NCI-H2227 treated with DMSO at 0.1 percent for 48 hours (cell line): ENCODE measurements at places on chromosomes 12 and 14.

GRCh38 chr12:91103101-91103500 is 8.2 kb downstream of the LUM start:
- DNase-seq, result no peak

DNA sequence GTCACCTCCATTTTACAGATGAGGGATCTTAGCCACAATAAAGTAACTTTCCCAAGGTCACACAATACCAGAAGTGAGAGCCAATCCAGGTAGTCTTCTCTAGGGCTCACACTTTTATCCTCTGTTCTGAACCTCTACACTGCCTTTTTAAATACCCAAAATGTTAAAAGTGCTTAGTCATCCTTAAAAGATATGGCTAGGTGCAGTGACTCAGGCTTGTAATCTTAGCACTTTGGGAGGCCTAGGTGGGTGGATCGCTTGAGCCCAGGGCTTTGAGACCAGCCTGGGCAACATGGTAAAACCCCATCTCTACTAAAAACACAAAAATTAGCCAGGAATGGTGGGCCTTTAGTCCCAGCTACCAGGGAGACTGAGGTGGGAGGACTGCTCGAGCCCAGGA is 104.1 kb upstream of the PPP4R3A start:
- DNase-seq, result no peak

DNA sequence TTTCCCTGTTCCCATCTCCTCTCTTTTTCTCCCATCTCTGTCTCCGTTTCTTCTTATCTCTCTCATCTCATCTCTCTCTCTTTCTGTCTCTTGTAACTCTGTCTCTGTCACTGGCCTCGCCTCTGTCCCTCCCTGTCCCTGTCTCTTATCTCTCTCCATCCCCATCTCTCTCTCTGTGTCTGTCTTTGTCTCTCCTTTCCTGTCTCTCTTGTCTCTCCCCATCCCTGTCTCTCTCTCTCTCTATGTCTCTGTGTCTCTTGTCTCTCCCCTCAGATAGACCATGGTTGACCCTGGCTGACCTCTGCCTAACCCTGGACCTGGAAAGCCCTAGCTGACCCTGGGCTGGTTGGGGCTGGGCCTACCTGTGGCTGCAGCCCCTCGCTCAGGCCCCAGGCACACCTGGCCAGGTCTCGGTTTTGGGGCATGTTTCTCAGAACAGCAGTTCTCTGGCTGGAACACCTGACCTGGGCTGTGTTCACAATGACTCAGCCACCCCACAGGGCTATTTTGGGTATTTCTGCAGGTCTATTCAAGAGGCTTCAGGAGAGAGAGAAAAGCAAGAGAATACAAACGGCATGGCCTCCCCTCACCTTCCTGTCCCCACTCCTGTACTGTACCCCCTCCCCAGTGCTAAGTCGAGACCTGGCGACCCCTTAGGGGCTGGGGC is 174.4 kb downstream of the TMEM121 start:
- no peak for DNase-seq

GRCh38 chr14:90253826-90254225 is 2.5 kb upstream of the PSMC1 start:
- DNase-seq, result no peak

DNA sequence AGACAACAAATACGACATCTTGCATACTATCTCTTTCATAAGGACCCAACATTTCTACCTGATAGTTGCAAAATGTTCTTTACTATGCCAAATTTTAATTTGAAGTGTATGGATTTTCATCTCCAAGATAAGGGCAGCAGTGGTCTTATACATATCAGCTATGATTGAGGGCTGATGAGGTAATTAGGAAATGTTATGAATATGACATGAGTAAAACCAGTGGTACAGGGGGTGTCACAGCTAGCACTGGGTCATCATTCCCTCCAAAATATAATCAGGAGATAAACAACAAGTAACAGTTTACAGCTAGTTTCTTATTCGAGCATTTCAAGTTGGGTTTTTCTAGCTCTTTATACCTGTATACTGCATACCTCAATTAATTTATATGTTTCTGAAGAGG is 35.0 kb downstream of the ATP2B1 start:
- DNase-seq, result no peak

- DNase-seq, result no peak
These were observed 42.6 kb upstream of the POC1B start for GRCh38 chr12:89568484-89568883.

- DNase-seq, result no peak
These were observed 265.9 kb upstream of the NOVA1 start for GRCh38 chr14:26863736-26864135.

GRCh38 chr12:31803306-31804184 is 74.7 kb upstream of the AMN1 start:
- no peak for DNase-seq

- no peak for DNase-seq
These were observed 20.2 kb upstream of the NXPH4 start for GRCh38 chr12:57196439-57196838.

- no peak for DNase-seq
These were observed 103.3 kb downstream of the PELI2 start for GRCh38 chr14:56221382-56222128.

GRCh38 chr12:579420-580110 is 83.7 kb downstream of the NINJ2 start:
- DNase-seq, result no peak

GRCh38 chr14:92759300-92759678 is 10.9 kb upstream of the LGMN start:
- DNase-seq, result no peak

DNA sequence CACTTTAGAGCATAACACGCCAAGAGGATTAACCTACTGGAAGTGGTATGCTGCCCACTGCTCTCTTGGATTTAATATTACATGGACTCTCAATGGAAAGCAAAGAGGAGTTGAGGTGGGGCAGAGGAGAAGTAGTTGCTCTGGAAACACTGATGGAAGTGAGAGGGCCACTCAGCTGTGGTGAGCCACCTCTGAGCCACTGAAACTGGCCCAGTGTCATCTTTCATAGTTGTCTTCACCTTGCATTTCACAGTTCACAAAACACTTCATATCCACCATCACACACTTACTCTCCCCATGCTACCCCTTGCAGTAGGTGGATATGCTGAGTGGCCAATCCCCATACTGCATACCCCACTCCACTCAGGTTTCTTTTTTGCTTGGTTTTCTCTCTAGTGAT is 12.2 kb upstream of the PCED1B start:
- no peak for DNase-seq

DNA sequence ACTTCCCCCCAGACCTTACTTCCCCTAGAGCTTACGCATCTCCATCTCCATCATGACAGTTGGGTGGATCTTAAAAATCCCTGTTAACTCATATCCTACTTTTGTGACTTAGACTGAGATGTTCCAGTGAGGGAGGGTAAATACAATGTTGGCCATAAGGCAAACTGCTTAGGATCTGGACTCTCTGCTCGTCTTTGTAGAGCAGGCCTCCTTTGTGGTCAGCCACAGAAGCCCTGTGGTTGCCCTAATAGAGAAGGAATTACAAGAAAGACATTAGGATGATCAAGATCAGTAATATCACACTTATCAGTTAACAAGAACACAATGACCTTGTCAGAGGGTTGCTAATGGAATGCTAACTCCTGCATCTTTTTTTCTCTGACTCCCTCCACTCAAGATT is 52.0 kb downstream of the TMEM132C start:
- DNase-seq, result no peak
